Left kidney (tissue), 8 donors: ENCODE measurements at places on chromosomes 13 and 19.
A peak's percentile ranks its signal among the peaks of the same experiment; 100 is the strongest.

- DNase-seq, result no peak
Observed at GRCh38 chr19:55229789-55230182, 1.2 kb upstream of the TMEM86B start.

GRCh38 chr13:96130818-96131340, 41.0 kb downstream of the HS6ST3 start:
- peak; percentile 19 for DNase-seq

GRCh38 chr19:43611788-43612187, at the start of gene SRRM5:
Gene SRRM5, plus strand, starts transcription at chr19:43612088. Its CDS starts 34 bp downstream, at chr19:43612122.
- no peak for DNase-seq

GRCh38 chr13:36363366-36363863, 17.2 kb upstream of the SPART start:
- DNase-seq, result no peak
